Activated CD4-positive, alpha-beta T cell treated with anti-CD3 and anti-CD28 coated beads, Interleukin-2, Interleukin-4, amounts not matched to agents 100 ng/mL and 50 ng/mL, durations not matched to agents 16 hours and 8 hours (primary cell): ENCODE measurements at places on chromosomes 11 and 22.
A peak's percentile ranks its signal among the peaks of the same experiment; 100 is the strongest.

- no peak for DNase-seq
Measured at GRCh38 chr11:109772892-109773291, 320.3 kb upstream of the ZC3H12C start.

GRCh38 chr11:129282634-129283033 is 90.5 kb upstream of the ARHGAP32 start:
- DNase-seq, result no peak

DNA sequence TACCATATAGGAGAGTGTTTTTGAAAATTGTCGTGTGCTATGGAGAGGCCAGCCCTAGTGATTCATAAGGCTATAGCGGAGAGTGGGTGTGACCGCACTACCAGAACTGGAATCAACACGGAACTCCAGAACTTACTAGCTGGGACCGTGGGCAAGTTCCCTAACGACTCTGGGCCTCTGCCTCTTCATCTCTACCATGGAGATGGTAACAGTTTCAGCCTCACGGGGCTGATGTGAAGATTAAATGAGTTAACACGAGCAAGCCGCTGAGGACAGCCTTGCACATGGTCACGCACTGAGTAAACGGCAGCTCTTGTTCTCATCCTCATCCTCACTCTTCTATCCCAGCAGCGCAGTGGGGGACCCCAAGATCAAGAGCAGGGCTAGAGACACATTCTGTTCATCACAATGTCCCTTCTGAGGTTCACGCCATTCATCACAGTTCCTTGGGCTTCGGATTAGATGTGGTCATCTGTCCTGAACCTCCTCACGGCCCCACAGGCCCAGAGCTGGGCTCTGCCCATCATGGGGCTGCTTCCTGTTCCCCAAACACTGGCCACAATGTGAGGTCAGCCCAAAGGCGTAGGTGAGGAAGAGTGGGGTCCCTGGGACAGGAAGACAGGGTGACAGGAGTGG is 47.2 kb upstream of the CD5 start:
- DNase-seq, result peak; percentile 86

DNA sequence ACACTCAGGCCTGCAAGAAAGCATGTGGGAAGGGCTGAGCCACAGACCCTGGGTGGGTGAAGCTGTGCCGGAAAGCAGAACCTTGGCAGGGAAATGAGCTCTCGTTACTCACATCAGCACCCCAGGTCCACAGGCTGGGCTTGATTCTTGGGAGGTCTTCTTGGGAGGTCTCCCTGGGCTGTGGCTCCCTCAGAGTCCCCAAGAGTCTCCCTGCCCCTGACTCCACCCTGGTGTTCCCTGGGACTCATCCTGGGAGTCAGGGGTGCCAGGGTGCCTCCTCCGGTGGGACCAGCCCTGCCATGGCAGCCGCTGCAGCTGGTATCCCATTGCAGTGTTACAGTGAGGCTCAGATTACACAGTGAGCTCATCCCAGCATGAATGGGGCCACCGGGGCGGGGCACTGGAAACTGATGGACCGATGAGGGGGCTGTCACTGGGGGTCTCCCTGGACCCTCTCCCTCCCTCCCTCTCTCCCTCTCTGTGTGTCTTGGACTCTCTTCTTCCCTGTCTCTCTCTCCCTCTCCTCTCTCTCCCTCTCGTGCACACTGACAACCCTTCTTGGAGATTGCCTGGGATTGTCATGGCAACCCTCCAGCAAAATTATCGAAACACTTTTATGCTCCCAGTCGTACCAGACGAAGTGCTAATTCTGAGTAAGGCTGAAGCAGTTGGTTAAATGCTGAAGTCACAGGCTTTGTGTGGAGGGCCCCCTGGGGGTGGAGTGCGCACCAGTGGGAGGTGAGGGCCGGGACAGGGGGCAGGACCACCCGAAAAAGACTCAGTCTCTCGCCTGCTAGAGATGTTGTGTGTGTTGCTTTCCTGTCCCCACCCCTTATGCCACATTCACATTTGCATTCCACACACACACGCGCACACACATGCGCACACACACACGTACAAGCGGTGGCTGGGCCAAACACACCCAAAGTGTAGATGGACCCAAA is 8.6 kb upstream of the C11orf96 start:
- DNase-seq, result no peak

DNA sequence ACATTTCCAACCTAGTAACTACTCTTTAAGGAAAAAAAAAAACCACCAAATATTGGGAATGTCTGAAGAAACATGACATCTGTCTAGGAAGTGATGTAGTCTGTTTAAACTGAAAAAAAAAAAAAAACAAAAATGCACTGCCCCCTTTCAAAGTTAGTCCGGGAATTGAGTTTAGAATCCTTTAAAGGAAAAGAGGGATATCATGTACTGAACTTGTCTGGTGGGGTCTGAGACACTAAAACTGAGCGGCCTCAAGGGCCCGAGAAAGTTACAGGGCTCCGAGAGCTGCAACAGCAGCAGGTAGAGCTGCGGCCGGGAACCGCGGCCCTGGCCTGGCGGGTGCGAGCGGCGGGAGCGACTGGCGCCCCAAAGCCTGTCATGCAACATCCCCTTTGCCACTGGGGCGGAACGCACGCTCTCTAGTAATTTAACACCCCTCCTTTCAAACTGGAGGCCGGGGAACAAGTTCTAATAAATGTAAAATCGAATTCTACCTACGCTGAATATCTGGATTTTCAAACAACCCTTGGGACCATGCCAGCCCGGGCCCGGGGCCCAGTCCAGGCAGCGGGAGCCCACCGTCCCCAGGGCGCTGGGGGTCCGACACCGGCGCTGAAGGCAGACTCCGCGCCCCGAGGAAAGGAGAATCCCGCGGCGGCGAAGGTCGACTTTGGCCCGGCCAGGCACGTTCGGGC is 736 bp downstream of the RDX start:
- peak; percentile 63 for DNase-seq

GRCh38 chr11:70448983-70449567 is 50.7 kb downstream of the CTTN start:
- no peak for DNase-seq

DNA sequence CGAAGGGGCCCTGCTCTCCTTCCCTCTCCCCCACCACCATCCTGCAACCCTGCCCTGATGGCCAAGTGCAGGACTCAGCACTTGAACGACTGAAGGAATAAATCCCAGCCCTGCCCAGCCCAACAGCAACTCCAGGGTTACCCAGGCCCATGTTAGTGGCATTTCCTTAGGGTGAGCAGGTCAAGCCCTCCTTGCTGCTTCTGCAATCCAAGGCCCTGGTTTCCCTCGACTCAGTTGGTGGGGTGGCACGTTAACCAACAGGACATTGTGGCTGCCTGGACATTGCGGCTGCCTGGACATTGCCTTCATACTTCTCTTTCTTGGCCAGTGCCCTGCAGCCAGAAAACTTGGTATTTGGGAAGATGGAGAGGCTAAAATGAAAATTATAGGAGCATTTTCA is 141.4 kb downstream of the TRIM29 start:
- no peak for DNase-seq

- DNase-seq, result no peak
Measured at GRCh38 chr11:61437496-61437895, 7.6 kb downstream of the SDHAF2 start.

GRCh38 chr11:118785362-118785761 is 5.6 kb downstream of the DDX6 start:
- DNase-seq, result peak; percentile 36

- DNase-seq, result no peak
Measured at GRCh38 chr11:75413864-75414263, 14.5 kb downstream of the RPS3 start.

DNA sequence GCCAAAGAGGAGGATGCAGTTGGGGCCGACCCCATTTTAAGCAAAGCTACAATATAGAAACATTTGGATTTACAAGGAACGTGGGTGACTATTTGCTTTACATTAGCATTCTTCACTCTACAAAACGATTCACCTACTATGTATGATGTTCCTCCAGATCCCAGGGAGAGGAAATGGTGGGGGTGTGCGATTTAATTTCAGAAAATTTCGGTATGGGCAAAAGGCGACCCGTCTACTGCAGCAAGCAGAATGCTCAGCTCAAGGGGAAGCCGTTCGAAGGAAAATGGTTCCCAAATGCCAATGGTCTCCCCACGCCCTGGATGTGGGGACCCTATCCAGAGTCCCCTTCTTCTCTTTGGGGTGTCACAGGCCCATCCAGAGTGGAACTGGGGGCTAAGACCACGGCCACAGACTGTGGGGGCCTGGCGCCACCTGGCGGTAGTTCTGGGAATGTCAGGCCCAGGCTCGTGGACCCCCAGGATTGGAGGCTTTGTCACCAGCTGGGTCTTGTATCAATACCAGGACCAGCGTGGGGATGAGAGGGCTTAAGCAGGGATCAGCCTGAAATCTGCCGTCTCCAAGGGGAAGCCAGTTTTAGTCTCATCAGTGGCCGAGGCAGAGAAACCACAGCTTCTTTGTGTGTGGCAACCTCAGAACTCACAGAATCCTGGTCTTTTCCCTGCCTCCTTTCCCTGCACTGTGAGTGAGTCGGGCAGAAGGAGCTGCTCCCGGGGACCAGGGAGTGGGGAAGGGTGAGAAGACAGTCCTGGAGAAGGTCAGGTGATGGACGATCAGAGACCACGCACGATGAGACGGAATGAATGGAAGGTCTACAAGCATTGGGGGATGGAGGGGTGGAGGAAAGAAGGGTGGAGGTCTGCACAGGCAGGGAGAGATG is 8.4 kb downstream of the LRRC10B start:
- peak; percentile 27 for DNase-seq

DNA sequence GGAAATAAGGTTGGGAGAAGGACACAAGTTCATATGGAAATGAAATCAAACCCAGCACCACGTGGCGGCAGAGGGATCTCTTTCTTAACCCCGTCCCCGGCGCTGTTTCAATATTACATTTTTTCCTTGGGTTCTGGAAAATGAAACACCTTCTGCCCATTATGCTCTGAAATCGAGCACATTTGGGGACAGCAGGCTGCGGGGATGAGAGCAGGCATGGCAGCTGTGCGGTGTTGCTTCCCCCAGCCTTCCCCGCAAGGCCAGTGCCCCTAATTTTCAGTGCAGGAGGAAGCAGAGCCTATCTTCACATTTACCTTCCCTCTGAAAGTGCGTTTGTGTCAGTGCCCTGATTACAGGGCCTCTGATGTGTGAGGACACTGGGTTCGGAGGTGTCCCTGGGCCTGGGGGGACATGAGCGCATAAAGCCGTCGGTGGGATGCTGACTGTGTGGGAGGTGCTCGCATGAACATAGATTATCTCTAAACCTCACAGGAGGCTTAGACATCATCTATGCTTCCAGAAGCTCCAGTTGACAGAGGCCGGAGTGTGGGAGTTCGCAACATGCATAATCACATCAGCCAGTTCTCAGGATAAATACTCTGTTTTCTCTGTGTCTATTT is 921.3 kb downstream of the BRD1 start:
- no peak for DNase-seq

GRCh38 chr11:15468466-15468865 is 353.7 kb downstream of the INSC start:
- DNase-seq, result no peak

DNA sequence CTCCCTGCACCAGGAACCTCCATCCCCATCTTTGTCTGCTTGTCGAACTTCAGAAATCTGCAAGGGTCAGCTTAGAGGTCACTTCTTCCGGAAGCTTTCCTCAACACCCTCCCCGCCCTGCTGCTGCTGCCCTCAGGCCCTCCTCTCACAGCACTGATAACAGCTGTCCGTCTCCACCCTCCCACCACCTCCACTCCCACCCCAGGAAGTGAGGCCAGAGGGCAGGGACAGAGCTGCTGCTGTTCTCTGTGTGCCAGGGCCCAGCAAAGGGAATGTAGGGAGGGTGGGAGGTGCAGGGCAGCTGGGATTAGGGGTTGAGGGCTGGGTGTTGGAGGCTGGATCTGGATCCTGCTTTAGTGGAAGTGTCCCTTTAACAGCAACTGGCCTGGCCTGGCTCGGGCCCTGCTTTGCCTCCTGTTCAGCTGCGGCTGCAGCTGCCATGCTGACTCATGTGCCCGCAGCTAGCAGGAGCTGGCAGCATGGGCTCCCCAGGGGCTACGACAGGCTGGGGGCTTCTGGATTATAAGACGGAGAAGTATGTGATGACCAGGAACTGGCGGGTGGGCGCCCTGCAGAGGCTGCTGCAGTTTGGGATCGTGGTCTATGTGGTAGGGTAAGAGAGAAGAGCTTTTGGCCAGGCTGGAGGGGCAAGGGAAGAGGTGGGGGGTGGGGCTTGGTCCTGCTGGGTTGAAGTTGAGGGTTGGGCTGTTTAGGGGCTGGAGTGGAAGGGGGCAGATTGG is at the start of gene P2RX6:
Gene P2RX6 (plus strand): TSS at position 440 of the 740 bp plus-strand sequence. CDS start 10 bp downstream, at position 450.
- no peak for DNase-seq

DNA sequence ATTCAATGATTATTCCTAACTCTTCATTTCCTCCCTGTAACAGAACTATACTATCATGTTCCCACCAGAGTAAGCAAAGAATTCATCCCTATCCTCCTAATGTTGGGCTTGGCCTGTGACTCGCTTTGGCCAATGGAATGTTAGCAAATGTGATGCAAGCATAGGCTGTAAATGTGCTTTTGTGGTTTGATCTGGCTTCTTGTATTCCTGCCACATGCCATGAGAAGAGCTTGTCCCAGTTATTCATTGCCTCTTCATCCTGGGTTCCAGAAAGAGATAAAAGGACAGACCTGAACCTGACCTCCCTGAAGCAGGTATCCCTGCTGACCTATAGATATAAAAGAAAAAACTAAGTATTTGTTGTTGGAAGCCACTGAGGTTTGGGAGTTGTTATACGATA is 51.0 kb downstream of the SYTL2 start:
- DNase-seq, result no peak

DNA sequence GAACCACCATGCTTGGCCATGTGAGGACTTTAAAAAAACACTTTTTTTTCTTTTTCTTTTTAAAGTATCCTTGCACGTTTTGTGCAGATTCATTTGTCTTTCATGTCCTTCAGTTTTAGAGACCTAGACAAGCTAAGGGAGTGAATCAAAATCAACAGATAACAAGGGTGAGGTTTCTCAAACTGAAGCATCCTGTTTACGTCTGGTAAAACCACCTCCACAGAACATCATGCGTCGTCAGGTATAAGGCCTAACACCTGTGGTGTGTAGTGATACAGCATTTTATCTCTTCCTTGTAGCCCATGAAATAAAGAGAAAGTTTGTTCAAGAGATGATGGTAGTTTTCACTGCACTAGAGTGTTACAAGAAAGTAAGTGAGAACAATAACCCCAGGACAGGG is 26.3 kb upstream of the CSF2RB start:
- no peak for DNase-seq

DNA sequence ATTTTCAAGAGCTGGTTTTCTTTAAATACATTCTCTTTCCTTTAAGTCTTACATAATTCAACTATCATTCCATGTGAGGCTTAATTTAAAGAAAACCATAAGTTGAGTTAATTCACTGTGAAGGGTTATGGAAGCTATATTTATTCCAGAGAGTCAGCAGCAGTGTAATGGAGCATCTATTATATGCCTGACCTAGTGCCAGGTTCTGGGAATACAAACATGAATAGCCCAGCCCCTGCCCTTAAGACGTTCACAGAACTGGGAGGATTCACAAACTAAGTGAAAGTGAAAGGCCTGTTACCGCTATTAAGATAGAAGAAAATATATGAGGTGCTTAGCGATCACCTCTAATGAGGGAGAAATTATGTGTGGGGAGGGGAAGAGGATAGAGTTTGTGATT is 408.9 kb upstream of the CCDC90B start:
- DNase-seq, result no peak

DNA sequence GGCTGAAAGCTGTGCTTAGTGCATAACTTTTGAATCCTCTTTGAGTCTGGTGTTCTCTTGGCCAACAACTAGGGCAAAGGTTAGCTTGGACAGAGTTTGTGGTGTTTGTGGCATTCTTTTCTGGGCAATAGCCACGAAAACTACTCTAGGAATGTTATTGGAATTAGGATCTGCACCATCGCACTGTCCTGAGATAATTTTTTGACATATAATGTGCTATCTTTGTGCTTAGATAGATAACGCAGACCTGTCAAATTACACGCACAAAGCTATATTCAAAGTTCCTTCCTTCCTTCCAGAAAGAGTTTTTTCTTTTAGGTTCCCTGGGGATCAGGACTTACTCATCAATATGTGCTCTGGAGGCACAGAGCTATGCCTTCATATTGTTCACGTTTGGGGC is 166.8 kb upstream of the MTMR2 start:
- DNase-seq, result no peak
